ENCODE measurements at places on chromosomes 7 and 10.
A peak's percentile ranks its signal among the peaks of the same experiment; 100 is the strongest.

DNA sequence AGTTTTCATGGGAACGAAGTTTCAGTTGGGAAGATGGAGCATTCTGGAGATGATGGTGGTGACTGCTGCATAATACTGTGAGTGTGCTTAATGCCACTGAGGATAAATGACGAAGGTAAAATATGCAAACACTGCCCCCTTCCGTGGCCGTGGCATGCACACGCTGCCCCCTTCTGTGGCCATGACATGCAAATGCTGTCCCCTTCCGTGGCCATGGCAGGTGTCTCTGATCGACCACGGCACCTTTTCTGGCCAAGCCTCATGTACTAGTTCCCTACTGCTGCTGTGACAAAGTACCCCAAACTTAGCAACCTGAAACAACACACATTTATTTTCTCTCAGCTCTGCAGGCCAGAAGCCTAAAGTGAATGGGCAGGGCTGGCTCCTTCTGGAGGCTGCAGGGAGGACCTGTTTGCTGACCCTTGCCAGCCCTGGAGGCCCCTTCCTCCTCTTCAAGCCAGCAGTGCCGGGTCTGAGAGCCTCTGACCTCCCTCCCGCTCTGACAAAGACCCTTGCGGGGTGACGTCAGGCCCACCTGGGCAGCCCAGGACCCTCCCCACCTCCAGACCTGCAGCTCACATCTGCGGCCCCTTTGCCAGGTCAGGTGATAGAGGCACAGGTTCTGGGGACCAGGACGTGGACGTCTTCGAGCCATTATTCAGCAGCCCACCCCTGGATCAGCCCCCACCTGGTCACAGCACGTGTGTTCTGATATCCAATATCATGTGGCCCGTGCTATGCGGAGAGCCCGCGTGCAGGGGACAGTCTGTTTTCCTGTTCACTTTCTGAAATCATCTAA is 82.0 kb downstream of the MICALL2 start:
- no peak for DNase-seq

DNA sequence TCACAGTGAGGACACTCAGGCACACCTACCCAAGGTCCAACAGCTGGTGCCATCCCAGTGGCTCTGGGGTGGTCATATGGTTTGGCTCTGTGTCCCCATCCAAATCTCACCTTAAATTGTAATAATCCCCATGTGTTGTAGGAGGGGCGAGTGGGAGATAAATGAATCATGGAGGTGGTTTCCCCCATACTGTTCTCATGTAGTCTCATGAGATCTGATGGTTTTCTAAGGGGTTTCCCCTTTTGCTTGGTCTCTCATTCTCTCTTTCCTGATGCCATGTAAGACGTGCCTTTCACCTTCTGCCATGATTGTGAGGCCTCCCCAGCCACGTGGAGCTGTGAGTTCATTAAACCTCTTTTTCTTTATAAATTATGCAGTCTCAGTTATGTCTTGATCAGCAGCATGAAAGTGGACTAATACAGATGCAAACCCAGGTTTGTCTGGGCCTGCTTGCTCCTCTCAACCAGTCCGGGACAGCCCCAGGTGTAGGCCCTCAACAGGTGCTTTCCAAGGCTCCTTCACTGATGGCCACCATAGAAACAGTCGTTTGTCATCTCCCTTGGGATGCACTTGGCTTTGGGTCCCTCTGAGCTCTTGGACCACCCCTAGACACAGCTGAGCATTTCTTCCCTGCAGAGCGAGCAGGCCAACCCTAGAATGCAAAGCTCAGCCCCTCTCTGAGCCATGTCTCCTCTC is 101.3 kb upstream of the CTBP2 start:
- no peak for DNase-seq

GRCh38 chr7:102942868-102943267 is 30.1 kb downstream of the LRRC17 start:
- DNase-seq: no peak

DNA sequence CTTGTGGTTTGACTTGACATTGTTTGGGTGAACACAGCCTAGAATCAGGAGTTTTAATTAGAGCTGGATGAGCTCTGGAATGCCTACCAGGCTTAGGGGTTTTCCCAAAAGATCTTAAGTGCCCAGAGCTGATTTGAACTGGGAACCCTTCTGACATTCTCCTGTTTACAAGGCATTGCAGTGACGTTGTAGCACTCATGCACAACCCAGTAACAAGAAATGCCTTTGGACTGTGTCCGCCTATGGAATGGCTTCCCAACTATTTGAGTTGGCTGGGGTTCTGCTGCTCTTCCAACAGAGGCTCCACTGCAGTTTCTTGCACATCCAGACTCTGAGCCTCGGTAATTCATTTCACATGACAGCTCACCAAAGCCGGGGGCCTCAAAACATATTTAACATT is 76.7 kb upstream of the MKX start:
- peak; percentile 7 for DNase-seq

GRCh38 chr7:69659983-69660382 is 61.7 kb downstream of the AUTS2 start:
- no peak for DNase-seq

DNA sequence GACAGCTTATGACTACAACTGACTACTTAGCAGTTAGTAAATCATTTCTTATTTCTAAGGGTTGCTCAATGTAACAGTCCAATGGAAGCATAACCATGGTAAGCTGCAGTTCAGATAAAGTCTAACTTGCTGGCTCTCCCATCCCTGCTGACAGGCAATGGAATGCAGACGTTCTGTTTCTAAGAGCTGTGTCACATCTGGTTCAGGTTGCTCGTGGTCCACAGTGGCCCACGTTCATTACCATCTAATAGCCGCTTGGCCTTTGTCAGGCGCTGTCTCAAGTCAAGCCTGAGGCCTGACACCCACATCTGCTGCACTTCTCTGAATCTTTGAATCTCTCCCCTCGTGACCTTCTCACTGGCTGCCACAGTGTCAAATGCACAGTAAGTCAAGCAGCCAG is 240.8 kb downstream of the FGFR2 start:
- DNase-seq: peak; percentile 13

DNA sequence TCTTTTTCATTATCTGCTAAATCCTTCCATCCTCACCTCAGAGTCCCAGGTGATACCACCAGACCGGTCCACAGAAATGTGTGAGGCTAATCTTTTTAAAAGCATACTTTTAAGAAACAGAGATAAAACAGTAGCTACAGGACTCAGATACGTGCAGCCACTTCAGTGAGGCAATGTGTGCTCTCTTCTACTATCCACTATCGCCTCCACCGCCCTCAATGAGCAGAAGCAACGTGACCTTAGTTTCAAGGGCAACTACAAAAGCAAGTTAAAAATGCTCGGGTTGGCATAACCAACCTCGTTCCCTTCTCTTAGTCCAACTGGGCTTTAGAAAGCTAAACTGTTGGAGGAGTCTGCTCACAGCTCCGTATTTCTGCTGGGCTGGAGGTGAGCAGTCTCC is 4.2 kb downstream of the FGFR2 start:
- no peak for DNase-seq

DNA sequence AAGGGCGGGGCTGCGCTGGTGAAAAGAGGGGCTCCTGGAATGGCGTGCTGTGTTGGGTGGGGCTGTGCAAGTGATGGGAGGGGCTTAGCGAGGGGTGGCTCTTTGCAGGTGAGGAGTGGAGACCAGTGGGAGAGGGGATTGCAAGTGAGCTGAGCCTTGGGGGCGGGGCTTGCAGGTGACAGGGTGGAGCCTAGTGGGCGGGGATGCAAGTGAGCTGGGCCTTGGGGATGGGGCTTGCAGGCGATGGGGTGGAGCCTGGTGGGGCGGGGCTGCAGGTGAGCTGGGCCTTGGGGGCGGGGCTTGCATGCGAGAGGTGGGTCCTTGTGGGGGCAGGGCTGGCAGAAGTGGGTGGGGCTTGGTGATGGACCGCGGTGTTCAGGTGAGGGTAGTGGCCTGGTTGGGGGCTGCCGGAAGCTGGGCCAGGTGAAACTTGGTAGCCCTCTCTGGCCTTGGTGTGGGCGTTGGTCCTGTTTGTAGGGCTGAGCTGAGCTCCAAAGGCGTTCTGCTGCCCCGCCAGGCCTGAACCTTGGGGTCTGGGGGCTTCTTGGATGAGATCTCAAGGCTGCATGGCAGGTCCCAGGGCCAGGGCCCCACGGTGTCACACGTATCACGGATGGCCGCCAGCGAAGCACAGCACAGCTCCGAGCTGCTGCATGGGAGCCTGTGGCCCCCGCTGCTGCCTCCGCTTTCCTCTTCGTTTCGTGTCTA is 743 bp upstream of the PITRM1 start:
- no peak for DNase-seq

DNA sequence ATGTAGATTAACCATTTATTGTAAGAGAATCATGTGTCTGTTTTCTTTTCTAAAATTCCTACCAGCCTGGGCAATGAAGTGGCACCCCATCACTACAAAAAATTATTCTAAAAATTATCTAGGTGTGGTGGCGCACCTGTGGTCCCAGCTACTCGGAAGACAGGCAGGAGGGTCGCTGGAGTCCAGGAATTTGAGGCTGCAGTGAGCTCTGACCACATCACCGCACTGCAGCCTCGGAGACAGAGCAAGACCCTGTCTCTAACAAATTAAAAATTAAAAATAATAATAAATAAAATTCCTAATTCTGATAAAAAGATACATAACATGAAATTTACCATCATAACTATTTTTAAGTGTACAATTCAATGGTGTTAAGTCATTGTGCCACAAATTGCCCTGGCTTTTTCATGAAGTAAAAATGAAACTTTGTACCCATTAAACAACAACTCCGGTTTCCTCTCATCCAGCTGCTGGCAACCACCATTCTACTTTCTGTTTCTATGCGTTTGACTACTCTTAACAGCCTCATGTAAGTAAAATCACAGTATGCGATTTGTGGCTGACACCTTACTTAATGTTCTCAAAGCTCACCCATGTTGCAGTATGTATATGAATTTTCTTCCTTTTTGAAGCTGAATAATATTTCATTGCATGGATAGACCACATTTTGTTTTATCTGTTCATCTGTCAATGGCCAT is 20.6 kb upstream of the USP6NL start:
- DNase-seq: no peak

- peak; percentile 61 for DNase-seq
Observed at GRCh38 chr10:101067356-101068083, 5.7 kb downstream of the KAZALD1 start.

DNA sequence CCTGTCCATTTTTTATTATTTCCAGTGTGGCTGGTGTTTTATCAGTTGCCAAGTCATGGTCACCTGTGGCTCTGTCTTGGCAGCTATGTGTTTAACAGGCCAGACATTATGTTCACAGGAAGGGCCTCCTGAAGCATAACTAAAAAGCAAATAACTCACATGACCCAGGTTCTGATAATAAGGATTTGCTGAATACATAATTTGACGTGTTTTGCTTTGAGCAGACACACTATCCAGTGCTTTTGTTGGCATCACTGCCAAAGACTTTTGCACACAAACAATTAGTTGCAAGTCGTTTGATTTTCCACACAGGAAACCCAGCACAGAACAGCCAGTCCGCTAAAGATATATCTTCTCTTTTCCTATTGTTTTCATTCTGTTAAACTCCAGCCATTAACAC is 173.6 kb downstream of the ARL4A start:
- DNase-seq: no peak

- DNase-seq: no peak
Observed at GRCh38 chr10:59237775-59238174, 61.3 kb downstream of the PHYHIPL start.

- no peak for DNase-seq
Observed at GRCh38 chr7:47231032-47231431, 350.9 kb downstream of the TNS3 start.

- DNase-seq: no peak
Observed at GRCh38 chr10:90846746-90847145, 11.1 kb downstream of the HTR7 start.

- DNase-seq: no peak
Observed at GRCh38 chr7:74290553-74290950, 1.3 kb downstream of the CLIP2 start.

- no peak for DNase-seq
Observed at GRCh38 chr7:120441850-120442249, 168.9 kb downstream of the KCND2 start.

GRCh38 chr7:51878865-51879264 is 562.3 kb upstream of the COBL start:
- no peak for DNase-seq

Data from kidney glomerular epithelial cell (primary cell).